Neuronal stem cell (in vitro differentiated cells): ENCODE measurements at places on chromosomes 6 and 20.

DNA sequence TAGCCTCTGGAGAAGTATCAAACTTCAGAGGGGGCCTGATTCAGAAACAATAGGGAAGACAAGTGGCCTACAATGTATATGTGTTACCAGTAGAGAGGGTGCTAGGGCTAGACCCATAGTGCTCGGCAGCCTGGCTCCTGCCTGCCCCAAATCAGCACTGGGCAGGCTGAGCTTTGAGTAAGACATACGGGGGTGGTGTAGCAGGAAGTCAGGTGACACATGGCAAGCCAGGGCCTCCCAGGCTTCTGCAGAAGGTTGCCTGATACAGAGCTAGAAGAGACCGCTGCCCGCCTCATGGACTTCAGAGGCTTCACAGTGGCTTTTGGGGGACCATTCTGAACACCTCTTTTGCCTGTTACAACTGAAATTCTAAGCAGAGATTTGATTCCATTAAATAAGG lies 43.4 kb downstream of the RALY start:
- DNase-seq, result no peak

DNA sequence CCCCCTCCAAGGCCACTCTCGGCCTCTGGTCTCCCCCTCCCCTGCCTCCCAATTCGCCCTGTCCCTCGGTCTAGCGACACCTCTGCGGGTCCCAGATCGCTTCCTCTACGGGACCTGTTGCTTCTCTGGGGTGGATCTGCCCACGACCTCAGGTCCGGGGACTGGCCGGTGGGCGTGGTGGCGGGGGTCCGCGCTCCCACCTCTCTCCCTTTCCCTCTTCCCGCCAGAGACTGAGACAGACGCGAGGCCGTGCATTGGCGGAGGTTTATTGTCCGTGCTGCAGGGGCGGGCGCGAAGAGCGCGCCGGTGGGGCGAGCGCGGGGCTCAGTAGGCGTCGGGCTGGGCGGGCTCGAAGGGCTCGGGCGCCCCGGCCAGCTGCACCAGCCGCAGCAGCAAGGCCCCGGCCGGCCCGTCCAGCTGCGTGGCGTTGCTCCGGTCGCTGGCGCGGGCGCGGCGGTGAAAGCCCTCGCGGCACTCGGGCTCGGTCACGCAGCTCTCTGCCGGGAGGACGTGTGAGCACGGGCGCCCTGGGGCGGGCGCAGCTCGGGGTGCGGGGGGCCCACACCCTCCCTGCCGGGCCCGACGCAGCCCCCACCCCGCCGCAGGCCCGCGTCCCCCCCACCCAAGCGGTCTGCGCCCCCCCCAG lies 2.1 kb downstream of the AVP start:
- DNase-seq, result no peak

DNA sequence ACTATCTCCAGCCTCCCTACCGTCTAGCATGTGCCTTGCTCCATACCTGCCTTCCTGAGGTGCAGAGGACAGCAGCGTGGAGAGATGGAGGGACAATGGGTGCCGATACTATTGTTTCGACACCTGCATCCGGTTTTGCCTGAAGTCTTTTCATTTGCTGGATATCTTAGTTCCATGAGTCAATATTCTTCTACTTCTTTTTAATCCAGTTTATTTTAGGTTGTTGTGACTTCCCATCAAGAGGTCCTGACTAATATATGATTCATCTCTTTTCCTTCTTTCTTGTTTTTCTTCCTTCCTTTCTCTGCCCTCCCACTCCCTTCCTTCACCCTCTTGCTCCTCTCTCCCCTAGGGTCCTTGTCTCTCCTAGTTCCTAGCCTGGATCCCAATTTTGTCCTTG lies 91.4 kb downstream of the CDH26 start:
- DNase-seq, result no peak

DNA sequence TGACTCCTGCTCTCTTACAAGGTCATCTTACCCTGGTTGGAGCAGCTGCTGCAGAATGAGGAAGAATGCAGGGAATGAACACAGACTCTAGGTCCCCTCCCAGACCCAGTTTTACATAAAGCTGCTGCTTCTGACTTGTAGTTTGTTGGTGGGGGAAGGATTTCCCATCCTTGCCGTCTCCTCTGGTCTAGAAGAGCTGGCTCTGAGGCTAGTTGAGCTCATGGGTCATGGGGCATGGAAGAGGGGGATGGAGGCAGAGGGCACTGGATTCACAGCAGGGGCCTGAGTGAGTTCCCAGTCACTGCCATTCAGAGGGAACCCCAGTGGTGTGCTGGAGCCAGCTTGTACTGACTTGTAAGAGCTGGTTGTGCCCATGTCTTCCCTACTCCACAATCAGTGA lies 9.2 kb upstream of the GUCA1A start:
- no peak for DNase-seq

DNA sequence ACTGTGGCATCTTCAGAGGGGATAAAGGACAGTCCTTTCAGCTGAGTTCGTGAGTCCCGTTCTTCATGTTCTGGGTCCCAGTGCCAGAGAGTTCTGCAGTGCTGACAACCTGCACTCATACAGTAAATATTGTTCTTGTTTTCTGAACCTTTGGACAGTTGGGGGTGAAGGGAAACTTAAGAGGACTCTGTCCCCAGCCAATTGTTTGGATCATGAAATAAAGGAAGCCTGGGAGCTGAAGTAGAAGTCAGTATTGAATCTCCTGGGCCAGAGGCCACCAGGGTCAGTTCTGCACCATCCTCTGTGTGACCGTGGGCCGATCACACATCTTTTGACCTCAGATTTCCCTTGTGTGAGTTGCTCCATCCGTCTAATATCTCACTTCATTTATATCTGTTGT lies 3.2 kb downstream of the SLC2A12 start:
- DNase-seq, result no peak

DNA sequence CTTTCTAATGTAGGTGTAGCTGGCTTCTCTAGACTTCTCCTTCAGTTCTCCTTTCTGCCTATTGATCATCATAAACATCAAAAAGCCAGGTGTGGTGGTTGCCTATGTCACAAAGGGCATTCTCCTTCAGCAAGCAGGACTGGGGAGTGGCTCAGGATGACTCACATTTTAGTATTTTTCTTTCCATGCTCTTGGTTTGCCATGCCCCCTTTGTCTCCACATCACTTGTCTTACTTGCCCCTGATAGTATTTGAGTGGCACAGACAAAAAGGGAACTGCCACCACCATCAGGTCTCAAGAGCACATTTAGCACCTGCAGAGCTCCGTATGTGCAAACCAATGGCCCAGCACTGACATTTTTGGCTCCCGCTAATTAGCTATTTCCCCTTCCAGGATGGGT lies 698.8 kb downstream of the DHX35 start:
- no peak for DNase-seq

- DNase-seq, result no peak
Observed at GRCh38 chr6:36126121-36126520, 4.2 kb upstream of the MAPK13 start.

DNA sequence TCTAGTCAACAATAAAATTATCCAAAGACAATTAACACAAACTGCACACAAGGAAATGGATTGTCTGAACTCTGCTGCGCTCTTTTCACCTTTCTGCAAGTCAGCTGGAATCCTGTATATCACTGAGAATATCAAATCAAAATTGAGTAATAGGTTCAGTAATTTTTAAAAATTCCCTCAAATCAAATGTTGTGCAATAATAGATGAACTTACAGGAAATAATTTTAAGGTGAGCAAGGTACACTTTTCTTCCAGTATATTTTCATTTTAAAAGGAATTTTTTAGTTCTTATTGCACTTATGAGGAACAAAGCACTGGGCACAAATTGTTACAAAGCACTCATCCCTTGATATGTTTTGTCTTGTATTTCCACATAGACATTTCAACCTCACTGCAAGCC lies 1.2 kb downstream of the SAYSD1 start:
- DNase-seq, result no peak

GRCh38 chr6:45951321-45952167 lies 64.1 kb downstream of the CLIC5 start:
- DNase-seq, result no peak

DNA sequence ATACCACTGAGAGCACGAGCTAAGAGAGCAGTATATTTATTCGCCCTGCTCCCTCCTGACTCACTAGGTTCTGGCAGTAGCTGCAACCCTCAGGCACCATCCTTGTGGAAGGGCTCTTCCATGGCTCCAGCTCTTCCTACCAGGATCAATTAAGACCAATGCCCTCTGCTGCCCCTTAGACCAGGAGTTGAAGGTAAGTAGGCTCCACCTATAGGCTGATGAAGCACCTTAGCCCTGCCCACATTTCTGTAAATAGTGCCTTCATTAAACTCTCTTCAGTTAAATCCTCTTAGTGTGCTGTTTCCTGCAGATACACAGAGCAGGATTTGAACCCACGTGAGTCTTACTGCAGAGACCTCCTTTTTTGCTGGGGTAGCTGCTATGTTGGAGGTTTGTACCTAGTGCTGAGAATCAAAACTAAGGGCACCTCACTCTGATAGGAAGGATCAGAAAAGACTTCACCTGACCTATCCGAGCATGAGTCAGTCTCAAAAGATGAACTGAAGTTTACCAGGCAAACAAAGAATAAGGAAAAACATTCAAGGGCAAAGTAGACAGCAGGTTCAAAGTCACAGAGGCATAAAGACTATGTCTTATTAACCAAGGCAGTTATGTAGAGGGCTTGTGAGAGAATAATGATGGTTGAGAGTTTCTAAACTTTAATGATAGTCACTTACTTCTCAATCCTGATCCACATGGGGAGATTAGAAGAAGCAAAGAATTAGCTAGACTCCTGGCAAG lies 56.9 kb upstream of the BEND6 start:
- no peak for DNase-seq

DNA sequence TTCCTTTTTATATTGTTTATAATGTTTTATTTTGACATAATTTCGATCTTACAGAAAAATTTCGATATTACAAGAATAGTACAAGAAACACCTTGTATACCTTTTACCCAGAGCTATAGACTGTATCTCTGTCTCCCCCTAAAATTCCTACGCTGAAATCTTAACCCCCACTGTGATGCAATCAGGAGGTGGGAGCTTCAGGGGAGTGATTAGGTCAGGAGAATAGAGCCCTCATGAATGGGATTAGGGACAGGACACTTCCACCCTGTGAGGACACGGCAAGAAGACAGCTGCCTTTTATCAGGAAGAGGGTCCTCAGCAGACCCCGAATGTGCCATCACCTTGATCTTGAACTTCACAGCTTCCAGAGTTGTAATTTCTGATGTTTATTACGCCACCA lies 148.7 kb upstream of the C6orf118 start:
- DNase-seq, result no peak

DNA sequence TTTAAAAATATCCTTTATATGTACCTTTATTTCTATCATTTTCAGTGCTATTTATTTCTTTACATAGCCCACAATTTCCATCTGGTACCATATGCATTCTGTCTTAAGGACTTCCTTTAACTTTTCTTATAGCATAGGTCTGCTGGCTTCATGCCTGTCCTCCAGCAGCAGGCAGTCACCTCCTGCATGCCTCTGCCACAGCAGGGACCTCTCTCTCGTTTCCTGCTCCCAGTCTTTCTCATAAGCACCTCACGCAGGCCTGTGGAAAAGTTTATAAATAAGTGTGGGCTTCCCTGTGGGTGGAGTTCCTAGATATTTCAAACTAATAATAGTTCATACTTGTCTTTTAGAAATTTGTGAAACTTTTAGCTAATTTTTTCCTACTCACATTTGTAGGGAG lies 133.9 kb downstream of the KCNQ5 start:
- DNase-seq, result no peak

- peak; percentile 62 for DNase-seq
Observed at GRCh38 chr6:129498950-129499842, 210.8 kb downstream of the ARHGAP18 start.

- no peak for DNase-seq
Observed at GRCh38 chr20:22866812-22867341, 168.2 kb upstream of the SSTR4 start.

GRCh38 chr6:154206996-154207395 lies 149.6 kb downstream of the IPCEF1 start:
- no peak for DNase-seq

GRCh38 chr6:22029171-22029570 lies 267.7 kb downstream of the PRL start:
- no peak for DNase-seq

DNA sequence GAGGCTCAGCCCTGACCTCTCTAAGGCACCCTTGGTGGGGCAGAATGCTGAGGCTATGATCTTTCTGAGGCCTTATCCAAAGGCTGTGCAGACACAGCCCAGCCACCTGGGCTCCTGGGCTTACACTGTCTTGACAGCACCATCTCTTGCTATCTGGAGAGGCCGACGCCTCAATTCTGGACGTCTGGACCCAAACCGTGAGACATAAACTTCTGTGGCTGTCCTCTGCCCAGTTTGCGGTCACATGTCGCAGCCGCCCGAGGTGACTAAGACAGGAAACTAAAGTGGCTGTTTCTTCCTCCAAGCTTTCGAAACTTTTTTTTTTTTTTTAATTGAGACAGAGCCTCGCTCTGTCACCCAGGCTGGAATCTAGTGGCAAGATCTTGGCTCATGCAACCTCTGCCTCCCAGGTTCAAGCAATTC lies 49.3 kb downstream of the PRR18 start:
- no peak for DNase-seq

- no peak for DNase-seq
Observed at GRCh38 chr20:48845721-48846306, 18.0 kb upstream of the PREX1 start.

DNA sequence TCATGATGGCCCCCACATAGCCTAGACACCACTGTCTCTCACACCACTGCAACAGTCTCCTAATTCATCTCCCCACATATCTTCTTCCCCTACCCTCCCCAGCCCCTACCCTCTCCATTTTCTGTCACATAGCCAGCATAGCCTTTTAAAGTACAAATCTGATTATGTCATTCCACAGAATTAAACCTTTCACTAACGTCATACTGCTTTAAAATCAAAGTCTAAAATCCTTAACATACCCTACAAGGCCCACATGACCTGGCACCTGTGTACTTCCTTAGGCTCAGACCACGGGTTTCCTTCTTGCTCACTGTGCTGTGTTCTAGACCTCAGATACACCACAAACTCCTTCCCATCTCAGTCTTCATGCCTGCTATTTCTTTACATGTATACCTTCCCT lies 5.9 kb downstream of the OSTM1 start:
- no peak for DNase-seq

DNA sequence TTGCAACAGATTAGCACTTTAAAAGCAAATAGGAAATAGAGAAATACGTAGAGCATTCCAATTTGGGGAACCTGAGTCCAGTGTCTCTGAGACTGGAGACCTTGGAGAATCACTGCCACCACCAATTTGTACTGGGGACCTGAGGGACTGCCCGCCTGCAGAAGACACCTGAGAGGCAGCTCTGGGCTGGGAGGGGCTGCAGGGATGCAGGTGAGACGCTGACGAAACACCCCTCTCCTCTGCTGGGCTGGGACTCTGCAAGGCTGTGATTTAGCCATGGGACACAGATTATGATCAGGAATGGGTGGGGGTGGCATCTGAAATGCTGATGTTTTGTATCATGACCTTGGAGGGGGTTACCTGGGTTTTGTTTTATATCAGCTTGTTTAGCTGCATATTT lies 7.0 kb upstream of the APMAP start:
- DNase-seq, result no peak

DNA sequence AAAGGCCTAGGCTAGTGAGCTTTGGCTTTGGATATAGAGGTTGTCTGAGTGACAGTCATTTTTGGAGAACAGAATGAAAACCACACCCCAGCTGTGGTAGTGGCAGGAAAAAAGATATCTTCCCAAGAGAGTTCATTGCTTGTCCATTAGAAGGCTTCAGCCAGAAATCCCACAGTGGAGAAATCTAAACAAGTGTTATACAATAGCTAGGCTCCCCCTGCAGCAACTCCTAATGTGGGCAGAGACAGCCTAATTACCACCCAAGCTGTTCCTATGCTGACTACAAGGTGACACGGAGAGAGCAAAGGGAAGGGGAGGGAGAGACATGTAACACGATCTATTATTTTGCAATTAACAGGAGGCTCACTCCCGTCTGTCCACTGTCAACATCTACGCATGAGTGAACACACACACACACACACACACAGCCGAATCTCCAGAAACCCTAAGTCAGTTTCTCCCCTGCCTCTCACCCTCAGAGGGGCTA lies 147.5 kb upstream of the TCF21 start:
- DNase-seq, result peak; percentile 29
